ENCODE measurements at places on chromosomes 1 and 21. TPM values are rescaled to one million over a fixed set of nuclear protein-coding genes. Genes with fewer than 3 reads are reported as not detected.

PAX7 gene
- not detected for polyA plus RNA-seq

DNA sequence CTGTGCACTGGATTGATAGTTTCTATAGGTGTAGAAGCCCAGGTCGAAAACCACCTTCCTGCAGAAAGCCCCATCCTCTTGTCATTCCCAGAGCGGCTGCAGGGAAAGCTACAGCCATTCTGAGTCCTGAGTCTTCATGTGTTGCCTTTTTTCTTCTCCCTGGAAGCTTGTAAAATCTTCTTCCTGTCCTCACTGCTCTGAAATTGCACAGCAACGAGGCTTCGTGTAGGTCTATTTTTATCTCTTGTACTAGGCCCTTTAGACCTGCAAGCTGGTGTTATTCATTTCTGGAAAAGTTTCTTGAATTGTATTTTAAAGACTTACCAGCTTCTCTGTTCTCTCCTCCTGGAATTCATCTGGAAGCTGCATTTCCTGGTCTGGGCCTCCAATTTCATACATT lies 44.2 kb upstream of the ETS2 start:
- no peak overlapping the region for H3K27ac ChIP-seq
- no peak for DNase-seq

NBPF6 gene
- not detected for polyA plus RNA-seq

DNA sequence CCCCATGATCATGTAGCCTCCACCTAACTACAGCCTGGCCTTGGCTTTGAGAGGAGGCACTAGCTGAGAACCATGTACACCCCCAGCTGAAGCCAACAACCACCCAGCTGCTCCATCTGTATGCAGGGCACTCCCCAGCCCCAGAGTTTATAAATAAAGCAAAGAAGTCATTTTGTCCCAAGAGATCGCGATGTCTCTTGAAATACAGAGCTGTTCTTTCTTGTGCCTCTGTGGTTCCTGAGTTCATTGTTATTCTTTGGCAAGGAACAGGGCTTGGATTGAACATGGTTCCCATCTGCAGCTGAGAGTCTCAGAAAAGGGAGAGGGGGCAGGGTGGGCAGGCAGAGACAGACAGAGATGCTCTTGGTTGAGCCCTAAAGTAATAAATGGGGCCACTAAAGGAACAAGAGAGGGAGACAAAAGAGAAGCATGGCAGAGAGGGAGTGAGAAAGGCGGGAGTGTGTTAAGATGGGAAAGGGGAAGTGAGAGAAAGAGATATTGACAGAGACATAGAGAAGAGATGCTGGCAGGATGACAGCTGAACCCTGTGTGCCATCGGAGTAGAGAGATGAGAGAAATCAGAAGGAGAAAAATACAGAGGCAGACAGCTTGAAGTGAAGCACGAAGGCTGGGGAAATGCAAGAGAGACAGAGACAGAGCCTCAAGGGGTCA lies 63.3 kb downstream of the TNR start:
- H3K4me1 ChIP-seq = no peaks in the 10 kb centered on the region
- no peak overlapping the region for H3K27ac ChIP-seq
- H3K27me3 ChIP-seq = no peaks in the 10 kb centered on the region
- H3K4me3 ChIP-seq = no peak overlapping the region
- no peak for DNase-seq

DNA sequence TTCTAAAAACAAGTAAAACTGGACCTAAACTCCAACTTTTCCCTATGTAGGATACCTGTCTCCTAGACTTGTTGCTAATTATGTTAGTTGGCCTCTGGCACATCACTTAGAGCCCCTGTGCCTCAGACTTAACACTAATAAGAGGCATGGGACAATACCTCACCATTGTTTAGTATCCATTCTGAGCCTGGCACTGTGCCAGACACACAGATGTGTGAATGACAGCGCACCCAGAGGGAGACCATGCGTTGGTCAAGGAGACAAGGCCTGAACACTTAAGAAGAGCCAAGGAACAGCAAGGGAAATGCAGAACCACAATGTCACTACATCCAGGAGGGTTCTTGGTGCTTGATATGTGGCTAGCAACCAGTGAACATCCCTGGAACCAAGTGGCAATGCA lies 189.1 kb downstream of the FGGY start:
- no peaks in the 10 kb centered on the region for H3K4me1 ChIP-seq
- no peak overlapping the region for H3K27ac ChIP-seq
- H3K27me3 ChIP-seq = no peaks in the 10 kb centered on the region
- no peak for DNase-seq
- no peak overlapping the region for H3K4me3 ChIP-seq
- no peaks in the 10 kb centered on the region for H3K36me3 ChIP-seq

DNA sequence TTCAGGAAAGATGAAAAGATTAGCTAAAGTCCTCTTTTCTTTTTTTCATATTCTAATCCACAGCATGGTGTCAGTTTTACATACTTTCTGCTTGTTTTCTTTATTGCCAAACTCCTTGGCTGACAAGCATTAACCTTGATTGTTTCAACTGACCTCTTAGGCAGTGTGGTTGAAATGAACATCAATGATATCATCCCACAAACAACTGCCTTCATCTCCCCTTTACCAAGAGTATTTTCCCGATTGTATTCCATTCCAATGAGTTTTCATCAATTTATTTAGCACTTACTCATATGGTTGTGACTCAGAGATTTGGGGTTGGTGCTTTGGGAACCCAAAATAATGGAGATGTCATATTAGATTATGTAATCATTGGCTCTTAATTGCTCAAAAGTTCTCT lies 71.8 kb downstream of the SPAG17 start:
- H3K27me3 ChIP-seq = no peaks in the 10 kb centered on the region
- DNase-seq = no peak
- H3K4me1 ChIP-seq = no peaks in the 10 kb centered on the region
- H3K4me3 ChIP-seq = no peak overlapping the region
- no peak overlapping the region for H3K27ac ChIP-seq
- H3K36me3 ChIP-seq = no peaks in the 10 kb centered on the region

Measured in CD4-positive, alpha-beta memory T cell (primary cell).